ENCODE measurements at places on chromosomes 13 and 19.

DNA sequence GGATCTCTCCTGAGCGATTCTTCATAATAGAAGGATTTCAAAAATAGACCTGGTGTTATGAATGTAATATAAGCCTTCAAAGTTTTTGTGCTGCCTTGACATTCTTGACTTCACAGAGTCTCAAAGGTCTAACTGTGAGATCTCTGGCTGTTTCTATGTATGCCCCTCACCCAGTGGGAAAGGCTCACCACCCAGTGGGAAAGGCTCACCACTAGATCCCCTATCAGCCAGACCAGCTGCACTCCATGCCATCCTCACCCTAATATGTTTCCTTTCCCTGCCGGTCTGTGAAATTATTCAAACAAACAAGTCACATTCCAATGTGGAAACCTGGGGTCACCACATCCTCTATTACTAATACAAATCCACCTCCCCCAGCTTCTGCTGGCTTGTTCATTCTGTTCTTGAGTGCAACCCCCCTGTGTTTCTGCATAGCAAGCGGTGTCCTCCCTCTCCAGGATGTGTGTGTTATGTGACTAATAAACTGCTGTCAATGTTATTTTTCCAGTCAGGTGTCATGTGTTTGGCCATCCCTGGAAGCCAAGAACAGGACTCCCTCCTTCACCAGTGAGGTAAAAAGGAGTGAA, 13.8 kb upstream of the SLITRK1 start:
- H3K4me1 ChIP-seq: no peaks in the 10 kb centered on the region
- no peak overlapping the region for H3K4me3 ChIP-seq
- no peaks in the 10 kb centered on the region for H3K27me3 ChIP-seq
- H3K27ac ChIP-seq: no peak overlapping the region

DNA sequence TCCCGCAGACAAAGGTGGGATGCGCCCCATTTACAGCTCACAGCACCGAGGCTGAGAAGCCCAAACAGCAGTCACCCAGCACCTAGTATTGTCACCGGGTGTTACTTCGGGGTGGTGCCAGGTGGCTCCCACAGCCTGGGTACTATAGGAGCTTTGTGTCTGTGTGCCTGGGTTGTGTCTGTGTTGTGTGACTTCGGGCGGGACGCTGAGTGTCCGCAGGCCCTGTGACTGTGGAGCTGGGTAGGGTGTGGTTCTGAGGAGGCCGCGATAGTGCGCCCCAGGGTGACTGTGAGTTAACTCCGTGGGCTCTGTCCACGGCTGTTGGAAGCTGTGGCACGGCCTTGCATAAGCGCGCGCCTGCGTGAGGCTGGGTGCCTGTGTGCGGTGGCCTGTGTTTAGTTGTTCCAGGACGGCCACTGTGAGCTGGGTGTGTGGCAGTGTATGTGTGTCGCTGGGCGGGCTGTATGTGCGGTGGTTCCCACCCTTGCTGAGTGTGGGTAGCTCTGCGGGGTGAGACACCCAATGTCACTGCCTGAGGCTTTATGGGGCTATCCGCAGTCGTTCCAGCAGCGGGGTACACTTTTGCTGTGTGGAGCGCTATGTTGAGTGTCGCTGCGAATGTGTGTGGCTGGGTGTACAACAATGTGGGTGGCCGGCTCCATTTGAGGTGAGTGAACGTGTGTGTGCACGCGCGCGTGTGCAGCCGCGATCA, 559 bp upstream of the SSBP4 start:
- peaks cover 65% of the 10 kb centered on the region for H3K4me1 ChIP-seq
- H3K4me3 ChIP-seq: peak overlapping the region; percentile 81
- peaks cover 3% of the 10 kb centered on the region for H3K36me3 ChIP-seq

- H3K4me1 ChIP-seq: no peaks in the 10 kb centered on the region
- no peaks in the 10 kb centered on the region for H3K36me3 ChIP-seq
- H3K4me3 ChIP-seq: no peak overlapping the region
- no peak for DNase-seq
- H3K27ac ChIP-seq: no peak overlapping the region
Observed at GRCh38 chr13:109509154-109509900, 277.1 kb downstream of the IRS2 start.

- peaks cover 10% of the 10 kb centered on the region for H3K4me1 ChIP-seq
- peaks cover 9% of the 10 kb centered on the region for H3K36me3 ChIP-seq
- no peaks in the 10 kb centered on the region for H3K27me3 ChIP-seq
- H3K27ac ChIP-seq: no peak overlapping the region
Observed at GRCh38 chr19:5908773-5909442, 4.2 kb downstream of the VMAC start.

DNA sequence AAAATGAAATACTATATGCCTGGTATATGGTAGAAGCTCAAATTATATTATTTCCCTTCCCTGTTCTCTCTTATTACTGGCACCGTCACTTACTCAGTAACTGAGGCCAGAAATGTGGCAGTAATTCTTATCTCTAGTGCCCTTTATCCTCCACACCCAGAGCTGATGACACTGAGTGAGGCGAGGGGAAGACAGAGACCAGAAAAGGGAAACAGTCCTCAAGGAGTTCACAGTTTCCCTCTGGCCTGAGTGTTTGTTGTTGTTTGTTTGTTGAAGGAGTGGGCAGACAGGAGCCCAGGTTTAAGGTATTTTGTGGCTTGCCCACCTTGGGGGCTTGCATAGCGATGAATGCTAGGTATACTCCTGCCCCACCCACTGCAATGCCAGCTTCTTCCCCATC, 101.5 kb upstream of the FNDC3A start:
- H3K27me3 ChIP-seq: no peaks in the 10 kb centered on the region
- H3K36me3 ChIP-seq: no peaks in the 10 kb centered on the region
- H3K27ac ChIP-seq: no peak overlapping the region
- no peak overlapping the region for H3K4me3 ChIP-seq
- H3K4me1 ChIP-seq: no peaks in the 10 kb centered on the region

- no peaks in the 10 kb centered on the region for H3K36me3 ChIP-seq
- H3K27ac ChIP-seq: no peak overlapping the region
- no peak for DNase-seq
Observed at GRCh38 chr13:45695198-45695730, 6.9 kb upstream of the CBY2 start.

- peaks cover 18% of the 10 kb centered on the region for H3K4me1 ChIP-seq
- peak overlapping the region; percentile 65 for H3K27ac ChIP-seq
- no peaks in the 10 kb centered on the region for H3K27me3 ChIP-seq
- H3K4me3 ChIP-seq: no peak overlapping the region
- H3K36me3 ChIP-seq: no peaks in the 10 kb centered on the region
- no peak for DNase-seq
Observed at GRCh38 chr13:20418953-20419352, 106.7 kb downstream of the CRYL1 start.

Data from SJSA1 (cell line).